ENCODE measurements at places on chromosomes 6 and 20. TPM values are rescaled to one million over a fixed set of nuclear protein-coding genes. Genes with fewer than 3 reads are reported as not detected.

DNA sequence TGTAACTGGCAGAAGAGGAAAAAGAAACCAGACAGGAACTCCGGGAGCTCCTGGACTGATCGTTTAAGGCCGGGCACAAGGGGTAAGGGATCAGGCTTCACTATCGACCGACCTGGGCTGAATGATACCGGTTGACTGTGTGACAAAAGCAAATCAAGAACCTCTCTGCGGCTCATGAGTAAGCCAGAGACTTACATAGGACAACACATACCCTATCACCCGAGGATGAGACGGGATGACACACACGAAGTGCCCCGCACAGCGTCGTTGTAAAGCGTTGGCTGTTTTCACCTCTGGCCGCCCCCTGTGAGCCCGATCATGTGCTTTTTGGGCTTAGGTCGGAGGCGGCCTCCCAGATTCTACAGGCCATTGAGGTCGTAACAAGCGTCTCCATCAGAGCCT lies 695 bp upstream of the TGIF2 start:
- no peak for DNase-seq

GRCh38 chr6:117311726-117312125 lies 46.4 kb downstream of the VGLL2 start:
- no peak for DNase-seq

DNA sequence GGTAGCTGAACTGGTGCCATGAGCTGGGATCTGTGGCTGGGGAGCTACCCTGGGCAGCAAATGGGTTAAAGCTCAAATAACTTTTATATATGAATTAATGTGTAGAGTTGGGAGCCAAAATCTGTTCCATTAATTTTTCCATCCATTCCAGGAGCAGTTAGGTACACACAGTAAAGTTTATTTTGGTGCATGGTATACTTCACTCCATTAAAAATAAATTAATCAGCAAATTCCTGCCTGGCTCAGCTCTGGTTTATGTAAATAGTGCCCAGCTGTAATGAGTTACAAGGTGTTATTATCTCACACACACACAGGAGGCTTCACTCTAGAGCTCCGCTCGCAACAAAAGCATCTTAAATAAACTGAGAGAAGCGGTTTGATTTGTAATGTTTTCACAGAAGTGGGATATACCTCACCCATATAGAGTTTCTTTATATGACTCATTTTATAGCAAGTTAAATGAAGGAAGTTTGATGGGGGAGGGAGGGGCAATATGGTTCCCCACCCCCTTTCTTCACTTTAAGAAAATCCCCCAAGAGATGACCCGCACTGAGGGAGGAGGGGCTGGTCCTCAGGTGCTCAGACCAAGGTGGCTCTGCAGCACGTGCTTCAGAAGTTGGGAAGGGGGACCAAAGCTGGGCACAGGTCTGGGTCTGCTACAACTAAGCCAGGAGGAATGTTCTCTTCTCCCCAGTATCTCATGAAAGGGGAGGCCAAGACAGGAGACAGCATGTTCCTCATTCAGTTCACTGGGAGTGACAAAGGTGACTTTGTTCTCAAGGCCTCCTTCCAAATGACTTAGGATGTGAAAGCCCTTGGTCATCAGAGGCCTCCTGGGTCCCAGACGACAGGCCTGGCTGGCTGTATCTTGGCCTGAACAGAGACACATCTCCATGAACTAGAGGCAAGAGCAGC lies 10.5 kb upstream of the FAM83C start:
- no peak for DNase-seq

GRCh38 chr6:84521511-84521910 lies 242.9 kb downstream of the TBX18 start:
- no peak for DNase-seq

DNA sequence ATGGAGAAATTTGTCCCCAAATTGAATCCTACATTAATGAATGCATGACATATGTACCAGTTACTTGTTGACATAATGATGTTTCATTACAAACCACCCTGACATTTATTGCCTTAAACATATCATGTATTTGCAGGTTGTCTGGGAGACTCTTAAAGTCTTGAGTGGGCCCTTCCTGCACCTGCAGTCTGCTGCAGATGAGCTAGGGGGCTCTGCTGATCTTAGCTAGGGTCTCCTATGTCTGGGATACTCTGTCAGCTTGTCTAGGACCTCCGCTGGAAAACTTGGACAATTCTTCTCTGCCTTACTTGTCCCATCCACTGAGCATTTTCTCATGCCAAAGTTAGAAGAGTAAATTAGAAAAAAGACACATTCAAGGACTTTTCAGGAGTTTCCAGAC lies 581.6 kb downstream of the HAO1 start:
- DNase-seq, result no peak

GRCh38 chr6:93235775-93236174 lies 183.6 kb downstream of the EPHA7 start:
- no peak for DNase-seq

DNA sequence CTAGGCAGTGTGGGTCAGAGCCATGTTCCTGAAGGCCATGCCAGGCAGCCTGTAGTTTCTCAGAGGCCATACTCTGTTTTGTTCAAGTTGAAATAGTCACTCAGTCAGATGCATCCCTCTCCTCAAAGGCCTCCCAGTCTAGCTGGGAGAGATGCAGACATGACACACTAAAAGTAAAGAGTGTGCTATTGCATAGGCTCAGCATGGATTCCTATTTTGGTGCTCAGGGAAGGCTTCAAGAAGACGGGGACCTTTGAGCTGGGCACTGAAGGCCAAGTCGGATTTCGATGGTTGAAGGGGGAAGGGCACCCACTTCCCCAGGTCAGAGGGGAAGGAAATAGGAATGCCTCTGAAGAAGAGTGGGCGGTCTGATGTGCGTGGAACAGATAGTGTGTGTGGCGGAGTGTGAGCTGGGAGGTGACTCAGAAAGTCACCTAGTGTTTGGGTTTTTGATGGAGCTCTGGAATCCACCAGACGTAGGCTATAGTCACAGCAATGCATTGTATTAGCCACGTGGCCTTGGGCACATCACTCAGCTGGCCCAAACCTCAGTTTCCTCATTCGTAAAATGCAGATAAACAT lies 3.7 kb downstream of the EPB41L1 start:
- DNase-seq, result no peak

DNA sequence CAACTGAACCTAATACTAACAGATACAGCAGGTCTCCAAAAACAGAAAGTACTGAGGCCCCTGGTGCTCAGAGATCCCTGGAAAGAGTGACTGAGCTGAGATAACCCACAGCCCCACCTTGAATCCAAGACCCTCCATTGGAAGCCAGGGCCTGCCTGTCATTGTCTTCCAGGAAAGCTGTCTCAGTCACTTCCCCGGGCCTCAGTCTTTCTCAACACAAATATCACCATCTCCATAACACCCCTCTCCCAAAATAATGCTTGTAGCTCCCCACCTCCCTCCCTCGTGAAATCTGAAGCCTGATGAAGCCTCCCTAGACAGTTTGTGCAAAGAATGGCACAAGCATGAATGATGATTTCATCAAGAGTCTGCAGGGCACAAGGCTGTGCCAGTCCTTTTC lies 138.2 kb upstream of the LRFN2 start:
- DNase-seq, result no peak

DNA sequence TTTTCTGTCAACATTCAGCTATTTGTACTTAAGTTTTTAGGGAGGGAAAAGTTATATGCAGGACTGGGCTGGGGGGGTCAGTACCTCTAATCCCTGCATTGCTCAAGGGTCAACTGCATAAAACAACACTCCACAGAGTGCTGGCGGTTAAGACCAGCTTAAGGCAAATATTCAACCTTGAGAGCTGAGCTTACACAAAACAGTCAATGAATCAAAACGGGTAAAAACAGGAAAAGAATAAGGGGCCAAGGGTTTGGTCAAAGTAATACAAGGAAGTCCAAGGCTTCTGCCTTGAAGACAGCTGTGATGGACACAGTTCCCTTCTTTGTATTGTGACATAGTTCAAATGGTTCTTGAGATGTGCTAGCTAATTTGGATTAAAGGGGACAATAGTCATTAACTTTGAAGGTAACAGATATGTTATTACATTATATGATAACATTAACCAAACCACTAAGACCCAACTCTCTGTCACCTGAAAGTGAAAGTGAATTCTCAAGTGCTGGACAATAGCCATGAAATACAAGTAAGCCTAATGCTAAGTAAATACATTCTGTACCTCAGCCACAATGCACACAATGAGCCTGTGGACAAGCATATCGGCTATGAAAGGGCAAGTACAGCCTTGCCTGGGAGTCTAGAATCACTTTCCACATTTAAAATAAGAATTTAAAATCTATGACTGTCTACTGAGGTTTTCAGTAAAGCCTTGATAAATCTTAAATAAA lies 106.8 kb downstream of the PDE10A start:
- no peak for DNase-seq

- DNase-seq, result no peak
Measured at GRCh38 chr6:139764498-139764986, 390.1 kb upstream of the CITED2 start.

Gene CALHM6
- not detected for total RNA-seq

Gene UNC5CL
- total RNA-seq, result 1.0 TPM

Gene ABHD12
- total RNA-seq, result 101 TPM

Gene OPN5
- not detected for total RNA-seq

Gene LHFPL5
- 1.7 TPM for total RNA-seq

Gene RAB44
- not detected for total RNA-seq

Gene CNKSR3
- total RNA-seq, result 2.0 TPM

Gene BPIFB4
- not detected for total RNA-seq

Measured in glutamatergic neuron (in vitro differentiated cells).